ENCODE measurements at places on chromosomes 7 and 10.

GRCh38 chr7:148711191-148712102, 12.7 kb downstream of the CUL1 start:
- DNase-seq, result no peak

DNA sequence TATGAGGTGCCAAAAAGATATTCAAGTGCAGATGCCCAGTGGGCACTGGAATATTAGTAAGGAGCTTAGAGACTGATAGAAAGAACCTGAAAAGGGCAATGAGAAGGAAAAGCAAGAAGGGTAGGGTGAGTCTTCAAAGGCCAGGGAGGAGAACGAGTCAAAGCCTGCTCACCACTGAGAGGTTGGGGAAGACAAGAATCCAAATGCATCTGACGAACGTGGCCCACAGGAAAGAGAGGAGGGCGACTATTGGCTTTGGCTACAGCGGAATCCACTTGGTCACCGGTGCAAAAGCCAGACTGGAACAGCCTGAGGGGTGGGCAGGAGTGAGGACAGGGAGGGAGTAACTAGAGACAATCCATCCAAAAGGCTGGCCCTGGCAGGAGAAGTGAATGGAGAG, 216.7 kb upstream of the KLF14 start:
- DNase-seq, result no peak

DNA sequence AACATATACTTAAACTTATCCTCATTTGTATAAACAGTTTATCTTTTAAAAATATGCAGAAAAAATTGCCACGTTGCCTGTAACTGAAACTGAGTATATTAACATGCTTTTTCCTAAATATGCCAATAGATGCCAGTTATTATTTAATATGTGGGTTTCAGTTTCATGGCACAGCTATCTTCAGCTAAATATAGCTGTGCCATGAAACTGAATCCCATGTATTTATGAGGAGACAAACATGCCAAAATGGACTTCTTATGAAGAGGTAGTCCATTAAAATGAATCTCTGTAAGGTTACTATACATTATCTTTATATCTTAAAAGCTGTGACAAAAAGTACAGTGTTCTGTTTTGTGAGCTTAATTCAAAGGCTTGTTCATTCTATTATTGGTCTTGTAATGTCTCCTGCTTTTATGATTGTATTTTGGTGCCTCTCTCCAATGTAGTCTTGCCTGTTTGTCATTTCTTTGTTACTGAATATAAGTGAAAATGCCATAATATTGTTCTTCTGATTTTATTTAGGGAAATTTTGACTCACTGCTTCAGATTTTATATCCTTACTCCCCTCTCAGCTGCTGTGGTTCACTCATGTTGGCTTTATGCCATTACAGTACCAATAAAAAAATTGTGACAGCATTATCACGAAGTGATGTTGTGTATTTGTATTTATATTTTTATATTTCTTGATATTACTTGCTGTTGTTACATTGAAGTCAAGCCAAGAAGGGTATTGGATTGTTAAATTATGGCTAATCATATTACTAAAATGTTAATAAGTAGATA, 34.3 kb upstream of the CACNA2D1 start:
- peak; percentile 41 for DNase-seq

- no peak for DNase-seq
These were observed 17.8 kb upstream of the HERPUD2 start for GRCh38 chr7:35712563-35713226.

GRCh38 chr7:66871076-66871475, 49.9 kb upstream of the TMEM248 start:
- no peak for DNase-seq

GRCh38 chr7:157875230-157876179, 538.7 kb downstream of the DNAJB6 start:
- peak; percentile 15 for DNase-seq

All from NCI-H1694 treated with DMSO at 0.1 percent for 48 hours (cell line).